ENCODE measurements at places on chromosomes 7 and 10. TPM values are rescaled to one million over a fixed set of nuclear protein-coding genes. Genes with fewer than 3 reads are reported as not detected.

CFAP58 gene
- total RNA-seq: 0.75 TPM

VOPP1 gene
- 56.7 TPM for total RNA-seq

UNCX gene
- total RNA-seq: not detected

ATOH7 gene
- not detected for total RNA-seq
